Stimulated activated CD8-positive, alpha-beta memory T cell treated with anti-CD3 and anti-CD28 coated beads, Interleukin-4, amount 100 ng/mL, for 1 hour (primary cell): ENCODE measurements at places on chromosomes 7 and 10.

GRCh38 chr10:124625831-124626238, 118.3 kb downstream of the FAM53B start:
- no peak for DNase-seq

DNA sequence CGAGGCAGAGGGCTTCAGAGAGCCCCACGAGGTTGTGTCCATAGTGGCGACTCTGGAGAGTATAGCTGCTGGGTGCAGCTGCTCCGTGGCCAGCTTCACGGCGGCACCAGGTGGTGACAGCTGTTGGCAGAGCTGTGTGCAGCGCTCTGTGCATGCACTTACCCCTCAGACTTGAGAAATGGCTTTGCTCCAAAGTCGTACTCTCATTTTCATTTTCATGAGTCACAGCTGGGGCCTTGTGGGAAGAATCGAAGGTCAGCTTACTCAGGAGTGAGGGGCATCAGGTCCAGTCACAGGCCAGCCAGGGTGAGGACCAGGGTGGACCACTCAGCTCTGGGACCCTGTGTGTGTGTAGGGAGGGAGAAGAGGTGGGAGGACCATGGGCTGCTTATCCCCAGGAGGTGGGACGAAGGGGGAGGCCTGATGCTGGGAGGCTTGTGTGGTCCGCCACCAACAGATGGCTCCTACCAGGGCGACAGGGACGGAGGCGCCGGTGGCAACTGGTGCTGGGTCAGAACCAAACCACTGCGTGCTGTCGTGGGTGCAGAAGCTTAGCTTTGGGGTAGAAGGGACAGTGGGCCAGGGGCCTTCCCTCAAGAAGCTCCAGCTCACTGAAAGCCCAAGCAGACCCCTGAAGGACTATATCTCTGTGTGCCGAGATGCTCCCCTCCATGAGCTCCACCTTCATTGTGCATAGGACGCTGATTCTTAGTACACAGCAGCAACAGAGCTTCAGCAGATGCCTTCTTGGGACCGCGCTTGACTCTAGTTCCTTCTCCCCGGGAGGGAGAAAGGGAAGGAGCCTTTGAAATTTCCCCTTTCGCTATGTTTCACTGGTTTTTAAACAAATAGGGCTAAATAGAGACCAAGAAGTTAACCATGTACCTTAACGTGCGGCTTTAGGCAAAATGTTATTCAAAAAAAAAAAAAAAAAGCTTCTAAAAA, 225.0 kb downstream of the CELF2 start:
- DNase-seq, result no peak

GRCh38 chr10:6011558-6011957, 34.2 kb upstream of the IL15RA start:
- no peak for DNase-seq

DNA sequence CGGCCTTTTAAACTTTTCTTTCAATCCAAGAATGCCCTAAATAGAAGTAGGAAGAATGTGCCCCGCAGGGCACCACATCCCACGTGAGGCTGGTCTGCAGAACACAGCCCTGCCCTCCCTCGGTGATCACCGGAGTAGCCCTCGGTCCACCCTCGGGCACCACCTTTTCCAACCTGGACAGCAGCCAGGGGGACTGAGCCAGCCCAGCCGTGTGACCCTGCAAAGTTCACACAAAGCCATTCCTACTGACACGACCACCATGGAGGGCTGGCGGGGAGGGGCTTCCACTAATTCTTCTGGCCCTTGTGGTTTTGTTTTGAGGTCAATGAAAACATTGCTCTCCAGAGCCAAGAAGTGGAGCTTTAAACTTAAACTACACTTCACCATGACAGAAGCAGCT, 132.2 kb downstream of the TCERG1L start:
- no peak for DNase-seq

DNA sequence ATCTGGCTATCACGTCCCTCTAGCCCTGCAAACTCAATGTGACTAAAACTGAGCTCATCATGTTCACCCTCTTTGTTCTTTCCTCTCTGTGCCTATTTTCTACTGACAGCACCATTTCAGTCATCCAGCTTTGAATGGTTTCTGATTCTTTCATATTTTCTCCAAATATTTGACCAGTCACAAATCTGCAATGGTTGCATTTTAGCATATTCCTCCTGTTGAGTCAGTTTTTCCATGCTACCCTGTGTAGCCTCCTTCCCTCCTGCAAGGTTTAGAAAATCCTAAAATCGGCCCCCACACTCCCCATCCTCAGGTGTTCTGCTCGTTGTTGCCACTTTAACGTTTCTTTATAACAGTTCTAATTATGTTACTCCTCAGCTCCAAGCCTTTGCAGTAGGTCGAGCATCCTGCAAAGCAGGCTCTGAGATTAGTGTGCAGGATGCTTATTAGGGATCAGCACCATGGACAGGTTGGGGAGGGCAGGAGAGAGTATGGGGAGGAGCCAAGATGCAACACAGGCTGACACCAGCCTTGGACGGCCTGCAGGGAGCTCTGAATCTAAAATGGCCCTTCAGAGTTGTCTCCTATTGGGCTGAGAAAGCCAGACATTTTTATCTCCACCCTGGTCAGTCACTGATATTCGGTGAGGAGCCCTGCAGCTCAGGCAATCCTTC, 531.0 kb upstream of the COBL start:
- no peak for DNase-seq

DNA sequence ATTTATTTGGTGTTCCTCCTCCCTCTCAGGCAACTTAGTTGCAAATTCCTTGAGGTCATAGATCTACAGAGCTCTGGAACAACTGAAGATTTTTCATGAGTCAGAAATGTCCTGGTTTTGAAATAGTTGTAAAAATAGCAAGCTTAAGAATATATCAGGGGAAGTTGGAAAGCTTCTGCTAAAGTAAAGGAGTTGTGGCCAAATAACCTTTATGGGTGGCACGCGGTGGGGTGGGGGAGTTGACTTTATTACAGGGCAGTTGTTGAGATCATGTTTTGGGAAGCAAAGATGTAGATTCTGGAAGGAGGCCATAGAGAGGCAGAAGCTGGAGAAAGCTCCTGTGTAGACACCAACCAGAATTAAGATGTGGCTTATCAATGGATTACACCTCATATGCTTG, 326.0 kb upstream of the MTPN start:
- no peak for DNase-seq

- no peak for DNase-seq
Observed at GRCh38 chr7:40219917-40220316, 85.1 kb downstream of the SUGCT start.

- DNase-seq, result no peak
Observed at GRCh38 chr10:96321822-96322221, 17.6 kb downstream of the DNTT start.

GRCh38 chr7:16989811-16990413, 108.1 kb upstream of the AGR3 start:
- DNase-seq, result no peak

GRCh38 chr10:924524-924859, 7.0 kb downstream of the LARP4B start:
- no peak for DNase-seq

DNA sequence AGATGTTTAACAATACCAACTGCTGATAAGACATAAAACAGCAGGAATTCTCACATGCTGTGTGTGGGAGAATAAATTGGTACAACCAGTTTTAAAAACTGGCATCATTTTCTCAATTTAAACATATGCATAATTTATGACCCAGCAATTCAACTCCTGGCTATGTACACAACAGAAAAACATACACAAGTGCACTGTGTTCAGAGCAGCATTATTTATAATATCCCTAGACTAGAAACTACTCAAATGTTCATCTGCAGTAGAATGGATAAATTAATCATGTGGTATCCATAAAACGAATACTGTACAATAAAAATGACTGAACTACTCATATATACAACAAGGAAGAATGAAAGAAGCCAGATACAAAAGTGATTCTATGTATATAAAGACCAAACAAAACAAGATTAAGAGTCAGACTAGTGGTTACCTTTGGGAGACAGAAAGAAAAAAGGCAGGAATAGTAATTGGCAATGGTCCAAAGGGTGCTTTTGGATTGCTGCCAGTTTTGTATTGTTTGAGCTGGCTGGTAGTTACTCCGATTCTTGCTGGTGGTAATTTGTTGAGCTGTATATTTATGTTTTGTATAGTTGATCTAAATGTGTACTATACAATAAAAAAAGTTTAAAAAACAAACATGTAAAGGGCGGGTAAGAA, 306.0 kb downstream of the TFEC start:
- DNase-seq, result no peak

DNA sequence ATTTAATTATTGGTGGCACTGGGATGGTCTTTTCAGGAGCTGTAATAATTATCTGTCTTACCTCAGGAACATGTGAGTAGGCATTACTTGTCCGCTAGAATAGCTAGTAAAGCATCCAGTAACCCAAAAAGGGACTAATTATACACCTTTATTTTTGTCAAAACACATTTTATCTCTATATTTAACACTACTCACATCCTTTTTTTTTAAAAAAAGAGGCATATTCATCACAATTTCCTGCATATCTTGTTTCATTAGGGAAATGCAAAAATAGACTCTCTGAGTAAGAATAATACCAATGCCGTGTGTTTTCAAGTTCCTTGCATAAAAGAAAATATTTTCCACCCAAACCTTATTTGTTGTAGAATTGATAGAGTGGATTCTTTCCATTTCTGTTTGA, 99.5 kb downstream of the VTI1A start:
- DNase-seq, result no peak

GRCh38 chr10:122551450-122551849, 9.1 kb upstream of the DMBT1 start:
- DNase-seq, result peak; percentile 19

GRCh38 chr7:150620617-150621371, 11.4 kb downstream of the GIMAP6 start:
- DNase-seq, result no peak

DNA sequence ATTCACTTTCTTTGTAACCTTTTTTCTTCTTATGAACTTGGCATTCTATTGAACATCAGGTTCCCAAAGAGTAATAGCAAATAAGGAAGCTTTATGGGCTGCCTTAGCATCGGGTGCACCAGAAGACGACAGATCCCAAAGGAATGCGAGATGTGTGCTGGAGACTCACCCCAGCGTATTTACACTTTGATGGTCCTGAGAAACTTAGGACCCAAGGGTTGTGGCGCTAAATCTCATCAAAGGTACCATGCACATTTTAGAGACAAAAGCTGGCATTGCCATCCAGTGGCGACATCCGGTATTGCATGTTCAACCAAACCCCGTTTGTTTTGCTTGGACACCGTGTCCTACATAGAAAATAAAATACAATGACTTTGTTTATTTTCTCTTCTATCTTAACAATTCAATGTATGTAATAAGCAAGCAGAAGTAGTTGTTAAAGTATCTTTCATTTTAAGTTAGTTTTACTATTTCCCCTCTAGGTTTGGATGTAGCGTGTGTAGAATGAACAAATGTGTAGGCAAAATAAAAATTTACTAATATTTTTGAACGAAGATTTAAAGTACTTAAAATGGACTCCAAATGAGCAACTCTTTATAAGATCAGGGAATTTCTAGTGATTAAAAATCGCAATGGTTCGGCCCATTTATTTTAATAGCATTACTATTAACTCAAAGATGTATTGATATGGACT, 1154.8 kb downstream of the GATA3 start:
- peak; percentile 38 for DNase-seq

DNA sequence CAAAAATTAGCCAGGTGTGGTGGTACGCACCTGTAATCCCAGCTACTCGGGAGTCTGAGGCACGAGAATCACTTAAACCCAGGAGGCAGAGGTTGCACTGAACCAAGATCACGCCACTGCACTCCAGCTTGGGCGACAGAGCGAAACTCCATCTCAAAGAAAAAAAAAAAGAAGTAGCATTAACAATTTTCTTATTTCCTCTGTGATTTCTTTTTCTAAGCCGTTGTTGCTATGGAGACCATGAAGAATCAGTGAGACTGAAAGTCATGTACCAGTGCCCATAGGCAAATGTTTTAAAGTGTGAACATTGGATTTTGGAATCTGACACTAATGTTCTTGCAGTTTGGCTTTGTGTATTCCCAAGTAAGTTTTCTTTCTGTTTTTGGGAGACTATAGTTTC, 18.4 kb upstream of the MAP3K8 start:
- DNase-seq, result no peak

DNA sequence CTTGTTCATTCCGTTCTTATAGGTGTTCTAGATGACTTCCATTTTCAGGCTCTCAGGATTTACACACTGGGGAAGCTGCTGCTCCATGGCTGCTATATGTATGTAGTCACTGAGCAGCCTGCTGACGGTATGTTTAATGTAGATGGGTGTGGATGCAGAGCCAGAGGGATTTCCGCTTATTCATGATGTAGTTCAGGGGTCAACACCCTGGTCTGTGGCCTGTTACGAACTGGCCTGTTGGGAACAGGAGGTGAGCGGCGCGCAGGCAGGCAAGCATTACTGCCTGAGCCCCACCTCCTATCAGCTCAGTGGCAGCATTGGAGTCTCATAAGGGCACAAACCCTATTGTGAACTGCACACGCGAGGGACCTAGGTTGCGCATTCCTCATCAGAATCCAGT, 33.9 kb downstream of the DNAJB6 start:
- DNase-seq, result no peak

DNA sequence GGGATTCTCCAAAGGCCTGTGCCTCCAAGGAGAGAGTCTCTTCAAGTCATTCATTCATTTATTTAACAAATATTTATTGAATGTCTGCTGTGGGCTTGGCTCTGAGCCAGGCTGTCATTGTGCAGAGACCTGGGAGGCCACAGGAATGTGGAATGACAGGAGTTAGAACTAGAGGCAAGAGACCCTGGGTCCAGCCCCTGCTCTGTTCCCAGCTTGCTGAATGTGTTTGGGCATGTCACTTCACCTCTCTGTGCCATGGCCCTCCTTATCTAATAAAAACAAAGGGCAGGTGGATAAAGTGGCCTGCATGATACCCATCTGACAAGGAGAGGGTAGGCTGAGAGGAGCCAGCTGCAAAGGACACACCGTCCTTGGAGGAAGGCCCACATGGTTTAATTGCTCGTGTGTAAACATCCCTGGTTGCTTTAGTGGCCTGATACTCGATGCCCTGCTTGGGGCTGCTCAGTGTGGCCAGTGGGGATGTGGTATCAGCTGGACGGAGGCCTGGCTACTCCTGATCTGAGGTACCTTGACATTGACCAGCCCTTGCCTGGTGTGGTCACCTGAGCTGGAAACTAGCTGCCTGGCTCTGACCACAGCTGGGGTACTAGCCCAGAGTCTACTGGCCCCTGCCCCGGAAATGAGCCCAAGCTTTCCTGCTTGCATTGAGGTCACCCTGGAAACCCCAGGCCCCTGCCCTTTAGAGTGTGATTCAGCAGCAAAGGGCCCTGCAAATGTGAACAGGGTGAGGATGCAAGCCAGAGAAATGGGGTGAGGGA, 116.2 kb downstream of the CDH23 start:
- DNase-seq, result no peak
